Naive thymus-derived CD8-positive, alpha-beta T cell (primary cell): ENCODE measurements at places on chromosomes 3 and 15. TPM values are rescaled to one million over a fixed set of nuclear protein-coding genes. Genes with fewer than 3 reads are reported as not detected.

GRCh38 chr3:98746882-98747281, 16.3 kb upstream of the ST3GAL6 start:
- no peak for DNase-seq

DNA sequence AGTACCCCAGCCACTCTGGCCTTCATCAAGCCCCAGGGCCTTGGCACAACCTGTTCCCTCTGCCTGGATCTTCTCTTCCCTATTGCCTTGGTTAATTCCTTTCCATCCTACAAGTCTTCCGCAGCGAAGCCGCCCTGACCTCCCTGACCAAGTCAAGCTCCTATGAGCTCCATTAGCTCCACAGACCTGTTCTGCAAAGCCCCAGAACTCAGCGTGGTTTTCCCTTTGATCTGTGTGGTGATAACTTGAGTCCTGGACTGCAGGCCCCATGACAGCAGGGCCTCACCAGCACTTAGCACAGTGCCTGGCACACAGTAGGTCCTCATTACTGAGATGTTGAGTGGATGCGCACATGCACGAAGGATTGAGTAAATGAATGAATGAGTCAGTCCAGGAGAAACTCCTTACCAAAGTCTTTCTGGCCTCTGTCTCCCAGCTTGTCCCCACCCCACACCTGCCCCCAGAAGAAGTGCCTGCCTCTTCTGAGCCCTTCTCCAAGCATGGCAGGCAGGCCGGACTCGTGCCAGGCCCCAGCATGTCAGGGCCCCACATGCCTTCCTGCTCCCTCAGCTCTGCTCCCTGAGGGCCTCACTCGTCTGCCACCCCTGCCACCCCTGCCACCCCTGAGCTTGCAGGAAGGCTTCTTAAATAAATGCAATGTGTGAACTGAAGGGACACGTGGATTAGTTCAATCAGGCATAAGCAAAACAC, 6.3 kb downstream of the ANPEP start:
- DNase-seq, result no peak

DNA sequence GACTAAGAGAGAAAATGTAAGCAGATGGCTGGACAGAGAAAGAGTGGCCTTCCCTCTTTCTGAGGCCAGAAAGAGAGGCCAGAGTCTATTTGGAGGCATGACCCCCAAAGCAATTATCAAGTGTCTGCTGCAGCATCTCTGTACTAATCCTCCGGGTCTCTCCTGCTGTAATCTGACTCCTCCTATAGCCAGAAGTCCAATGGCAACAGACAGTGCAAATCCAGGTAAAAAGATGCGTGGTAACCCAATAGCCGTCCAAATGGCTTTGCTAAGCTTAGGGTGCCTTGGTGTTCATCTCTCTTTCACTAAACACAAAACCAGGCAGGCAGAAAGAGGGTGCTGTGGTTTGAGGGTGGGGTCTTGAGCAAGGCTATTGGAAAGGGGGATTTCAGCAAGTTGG, 91.6 kb downstream of the ADCY5 start:
- DNase-seq, result no peak

GRCh38 chr3:141949972-141950371, 73.5 kb downstream of the ATP1B3 start:
- no peak for DNase-seq

DNA sequence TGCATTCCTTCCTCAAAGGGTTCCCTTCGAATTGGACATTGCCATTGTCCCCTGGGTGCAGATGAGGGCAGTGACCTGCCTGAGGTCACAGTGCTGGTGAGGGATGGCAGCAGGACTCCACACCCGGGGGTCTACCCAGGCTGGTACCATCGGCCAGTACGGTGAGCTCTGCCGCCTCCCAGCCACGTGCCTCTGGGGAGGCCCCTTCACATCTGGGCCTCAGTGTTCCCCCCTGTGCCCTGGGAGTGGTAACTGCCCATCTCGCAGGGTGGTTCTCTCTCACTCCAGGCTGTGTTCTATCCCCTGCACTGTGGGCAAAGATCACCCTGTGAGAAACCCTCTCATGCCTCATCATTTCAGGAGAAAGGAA, 99.4 kb upstream of the IQSEC1 start:
- no peak for DNase-seq

DNA sequence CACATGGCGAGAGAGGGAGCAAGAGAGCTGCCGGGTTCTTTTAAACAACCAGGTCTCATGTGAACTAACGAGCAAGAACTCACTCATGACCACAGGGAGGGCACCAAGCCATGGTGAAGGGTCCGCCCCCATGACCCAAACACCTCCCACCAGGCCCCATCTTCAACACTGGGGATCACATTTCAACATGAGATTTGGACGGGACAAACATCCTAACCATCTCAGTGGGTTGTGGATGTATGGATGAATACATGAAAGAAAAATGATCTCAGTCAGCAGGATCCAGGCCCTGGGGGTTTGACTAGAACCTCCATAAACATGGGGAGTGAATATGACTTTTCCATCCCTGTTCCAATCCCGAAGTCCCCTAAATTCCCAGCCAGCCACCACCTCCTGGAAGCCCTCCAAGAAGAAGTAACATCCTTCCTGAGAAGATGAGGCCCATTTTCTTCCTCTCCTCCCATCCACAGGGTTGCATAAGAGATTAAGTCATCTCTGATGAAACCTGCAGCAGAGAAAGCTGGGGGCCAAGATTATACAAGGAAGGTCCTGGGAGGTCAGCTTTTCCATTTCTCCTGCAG, 9.5 kb downstream of the CAV3 start:
- no peak for DNase-seq

- DNase-seq, result no peak
Measured at GRCh38 chr15:74221399-74222239, 14.5 kb upstream of the CCDC33 start.

The PODXL2 gene
- 2.5 TPM for total RNA-seq

DNA sequence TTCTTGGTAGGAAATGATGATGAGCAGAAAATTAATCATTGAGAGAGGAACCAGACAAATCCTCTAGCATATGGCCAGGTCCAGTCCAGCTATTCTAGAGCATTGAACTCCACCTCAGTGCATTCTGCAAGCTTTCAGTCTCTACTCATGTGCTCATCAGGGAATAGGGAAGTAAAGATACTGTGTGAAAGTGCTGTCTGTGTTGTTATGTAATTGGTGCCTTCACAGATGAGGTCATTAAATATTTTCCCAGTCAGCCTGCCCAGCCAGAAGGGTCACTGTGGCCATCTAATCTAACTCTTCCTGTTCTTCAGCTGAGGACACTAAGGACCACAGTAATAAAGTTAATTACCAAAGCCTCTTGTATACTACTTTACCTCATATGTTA, 28.2 kb downstream of the C3orf62 start:
- DNase-seq, result no peak

- DNase-seq, result no peak
Measured at GRCh38 chr15:50881121-50882048, 27.1 kb upstream of the AP4E1 start.

The OSTN gene
- not detected for total RNA-seq

DNA sequence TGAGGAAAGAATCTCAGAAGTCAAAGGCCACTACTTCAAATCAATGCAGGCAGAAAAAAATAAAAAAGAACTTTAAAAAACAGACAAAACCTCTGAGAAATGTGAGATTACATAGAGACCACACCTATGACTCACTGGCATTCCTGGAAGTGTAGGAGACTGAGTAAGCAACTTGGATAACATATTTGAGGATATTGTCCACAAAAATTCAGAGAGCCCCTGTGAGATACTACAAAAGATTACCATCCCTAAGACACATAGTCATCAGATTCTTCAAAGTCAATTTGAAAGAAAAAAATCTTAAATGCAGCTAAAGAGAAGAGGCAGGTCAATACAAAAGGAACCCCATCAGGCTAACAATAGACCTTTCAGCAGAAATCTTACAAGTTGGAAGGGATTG, 887.3 kb downstream of the NTRK3 start:
- DNase-seq, result no peak

GRCh38 chr15:67048281-67049279, 16.8 kb upstream of the SMAD3 start:
- no peak for DNase-seq

GRCh38 chr3:21944251-21944650, 193.2 kb upstream of the ZNF385D start:
- DNase-seq, result no peak

DNA sequence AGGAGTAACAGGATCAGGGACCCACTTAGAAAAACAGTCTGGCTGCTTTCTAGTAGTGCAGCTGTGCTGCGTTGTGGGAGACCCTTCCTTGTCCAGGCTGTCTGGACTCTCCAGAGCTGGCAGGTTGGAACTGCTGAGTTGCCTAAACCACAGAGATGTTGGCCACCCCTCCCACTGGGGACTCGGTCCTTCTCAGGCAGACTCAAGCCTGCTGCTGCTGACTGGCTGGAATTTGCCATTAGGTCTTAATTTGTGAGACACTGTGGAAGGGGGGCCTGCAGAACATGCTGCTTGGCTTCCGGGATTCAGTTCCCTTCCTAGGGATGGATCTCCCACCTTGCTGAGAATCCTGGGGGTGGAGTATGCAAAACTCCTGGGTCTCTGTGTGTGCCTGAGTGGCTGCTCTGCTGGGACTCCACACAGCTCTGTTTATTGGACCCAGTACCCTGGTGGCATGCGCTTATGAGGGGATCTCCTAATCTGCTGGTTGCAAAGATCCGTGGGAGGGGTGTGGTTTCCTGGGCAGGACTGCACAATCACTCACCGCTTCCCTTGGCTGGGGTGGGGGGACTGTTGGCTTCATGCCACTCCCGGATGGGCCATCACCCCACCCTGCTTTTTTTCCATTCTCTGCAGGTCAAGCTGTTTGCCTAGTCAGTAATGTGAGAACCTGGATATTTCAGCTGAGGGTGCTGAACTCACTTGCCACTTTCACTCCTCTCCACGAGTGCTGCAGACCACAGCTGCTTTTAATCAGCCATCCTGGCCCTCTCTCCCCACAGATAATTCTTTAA, 150.5 kb downstream of the CFAP20DC start:
- no peak for DNase-seq

The ESYT3 gene
- 0.39 TPM for total RNA-seq

The SLC24A5 gene
- total RNA-seq, result not detected

DNA sequence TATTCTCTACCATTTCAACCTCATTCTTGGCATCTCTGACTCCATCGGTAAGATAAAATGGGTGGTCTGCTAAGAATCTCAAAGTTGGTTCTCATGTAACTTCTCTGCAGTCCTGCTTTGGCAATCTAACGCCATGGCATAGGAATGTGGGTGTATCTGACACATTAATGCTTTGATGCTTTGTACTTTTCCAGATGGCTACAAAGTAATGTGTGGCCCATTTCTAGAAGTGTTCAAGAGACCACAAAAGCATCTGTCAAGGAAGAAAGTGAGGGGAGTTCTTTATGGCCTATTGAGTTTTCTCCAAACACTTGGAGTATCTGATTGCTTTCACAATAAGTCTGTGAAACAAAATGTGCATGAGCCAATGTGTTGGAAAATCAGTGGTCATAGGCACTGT, 339.9 kb upstream of the TGFBR2 start:
- DNase-seq, result no peak

The MORC1 gene
- not detected for total RNA-seq

GRCh38 chr15:94229591-94230369, 1.6 kb upstream of the MCTP2 start:
- peak; percentile 66 for DNase-seq

DNA sequence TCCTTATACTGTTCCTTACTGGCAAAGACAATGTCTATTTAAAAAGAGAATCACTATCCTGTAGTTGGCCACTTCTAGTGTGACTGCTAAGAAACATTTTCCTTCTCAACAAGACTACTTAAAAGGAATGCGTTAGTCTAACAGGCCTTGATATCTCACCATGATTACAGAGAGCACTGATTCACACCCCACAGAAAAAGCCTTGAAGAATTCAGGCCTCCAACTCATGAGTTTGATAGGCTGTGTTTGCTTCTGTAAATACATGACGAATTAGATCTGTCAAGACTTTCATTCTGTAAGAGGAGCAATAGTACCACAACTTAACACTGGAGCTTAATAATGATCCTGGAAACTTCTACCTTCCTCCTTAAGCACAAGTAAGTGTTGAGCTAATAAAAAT, 432.8 kb upstream of the NR2F2 start:
- no peak for DNase-seq

The EXD1 gene
- not detected for total RNA-seq

The SEMA3G gene
- not detected for total RNA-seq

The EFCC1 gene
- 0.52 TPM for total RNA-seq

DNA sequence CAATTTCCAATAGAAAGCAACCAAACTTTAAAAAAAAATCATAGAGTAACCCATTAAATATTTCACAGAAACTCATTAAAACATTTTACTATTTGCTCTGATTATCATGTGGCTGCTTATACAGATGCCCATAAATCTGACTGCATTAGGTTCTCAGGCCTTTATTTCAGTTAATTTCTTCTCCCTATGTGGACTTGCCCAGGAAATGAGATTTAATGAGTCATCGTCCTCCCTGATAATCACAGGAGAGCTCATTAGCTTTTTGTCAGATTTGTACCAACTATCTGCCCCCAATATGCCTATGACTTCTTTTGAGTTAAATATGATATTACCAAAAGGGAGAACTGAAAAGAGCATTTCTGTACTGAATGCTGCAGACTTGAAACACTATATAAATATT, 168.0 kb downstream of the FOXB1 start:
- DNase-seq, result no peak

DNA sequence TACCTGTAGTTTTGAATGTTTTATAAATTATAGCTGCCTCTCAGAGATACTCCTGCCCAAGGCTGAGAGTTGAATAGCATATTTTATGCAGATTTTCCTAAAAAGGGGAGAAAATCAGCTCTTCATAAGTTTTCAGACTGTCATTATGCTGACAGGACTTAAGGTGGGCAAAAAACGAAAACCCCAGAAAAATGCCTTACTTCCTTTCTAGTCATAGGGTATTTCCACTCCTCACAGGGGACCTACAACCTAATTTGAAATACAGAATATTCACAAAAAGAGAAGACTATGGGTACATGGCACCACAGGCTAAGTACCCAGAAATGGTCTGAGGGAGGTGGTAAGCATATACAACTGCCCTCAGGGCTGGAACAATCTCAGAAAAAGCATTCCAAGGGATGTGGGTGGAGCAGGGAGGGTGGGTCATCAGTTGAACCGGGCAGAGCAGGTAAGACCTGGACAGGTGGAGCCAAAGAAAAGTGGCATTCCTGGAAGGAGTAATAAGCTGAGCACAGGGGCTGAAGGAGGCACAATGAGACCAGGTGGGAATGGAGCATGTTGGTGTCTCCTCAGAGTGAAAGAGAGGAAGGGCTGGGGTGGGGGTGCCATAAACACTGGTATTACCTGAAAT, 10.6 kb upstream of the OXSR1 start:
- DNase-seq, result no peak

- DNase-seq, result no peak
Measured at GRCh38 chr15:88974392-88974791, 61.2 kb upstream of the MFGE8 start.

The ANKUB1 gene
- not detected for total RNA-seq

DNA sequence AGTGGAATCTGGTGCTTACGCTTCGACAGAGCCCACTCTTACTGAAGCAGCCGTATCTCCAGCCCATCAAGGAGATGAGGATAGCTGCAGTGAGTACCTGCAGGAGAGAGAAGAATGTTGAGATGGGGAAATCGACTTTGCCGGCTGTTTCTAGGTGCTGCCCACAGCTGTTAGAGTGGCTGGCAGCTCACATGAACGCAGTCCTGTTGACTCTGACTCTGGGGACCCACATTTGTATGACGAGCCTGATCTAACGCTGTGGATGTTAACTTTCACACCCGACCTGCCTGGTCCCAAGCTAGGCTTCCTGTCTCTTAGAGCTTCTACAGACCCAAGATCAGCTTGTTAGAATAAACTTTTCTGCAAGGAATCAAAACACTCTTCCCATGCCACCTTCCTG, 8.9 kb upstream of the DYNLT2B start:
- DNase-seq, result no peak

GRCh38 chr15:47682661-47683060, 34.6 kb upstream of the SEMA6D start:
- no peak for DNase-seq
